ENCODE measurements at places on chromosomes 5 and 9. TPM values are rescaled to one million over a fixed set of nuclear protein-coding genes. Genes with fewer than 3 reads are reported as not detected.

- DNase-seq: no peak
Observed at GRCh38 chr9:10744669-10745068, 131.9 kb upstream of the PTPRD start.

- DNase-seq: no peak
Observed at GRCh38 chr9:130693101-130693425, 517 bp upstream of the EXOSC2 start.

- DNase-seq: no peak
Observed at GRCh38 chr5:52668544-52669185, 119.1 kb upstream of the ITGA1 start.

- no peak for DNase-seq
Observed at GRCh38 chr5:135138116-135138850, 104.3 kb upstream of the PITX1 start.

Gene FOXI1
- 0.44 TPM for total RNA-seq

DNA sequence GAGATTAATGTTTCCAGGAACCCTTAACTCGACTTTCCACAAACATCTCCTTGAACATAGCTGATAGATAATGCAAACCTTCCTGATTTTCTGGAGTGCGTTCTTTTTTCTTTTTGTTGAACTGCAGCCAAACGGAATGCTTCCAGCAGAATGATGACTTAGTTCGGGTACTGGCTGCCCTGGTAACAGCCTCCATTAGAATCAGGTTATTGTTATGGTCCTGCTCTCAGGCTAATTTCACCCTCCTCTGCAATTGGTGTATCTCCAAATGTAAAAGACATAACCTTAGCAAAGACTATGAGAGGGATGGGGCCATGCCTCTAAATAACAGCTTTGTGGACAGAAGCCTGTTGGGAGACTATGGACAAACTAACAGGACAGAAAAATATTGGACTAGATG, 116.5 kb downstream of the PDE4D start:
- no peak for DNase-seq

Gene CTXN3
- total RNA-seq: not detected

DNA sequence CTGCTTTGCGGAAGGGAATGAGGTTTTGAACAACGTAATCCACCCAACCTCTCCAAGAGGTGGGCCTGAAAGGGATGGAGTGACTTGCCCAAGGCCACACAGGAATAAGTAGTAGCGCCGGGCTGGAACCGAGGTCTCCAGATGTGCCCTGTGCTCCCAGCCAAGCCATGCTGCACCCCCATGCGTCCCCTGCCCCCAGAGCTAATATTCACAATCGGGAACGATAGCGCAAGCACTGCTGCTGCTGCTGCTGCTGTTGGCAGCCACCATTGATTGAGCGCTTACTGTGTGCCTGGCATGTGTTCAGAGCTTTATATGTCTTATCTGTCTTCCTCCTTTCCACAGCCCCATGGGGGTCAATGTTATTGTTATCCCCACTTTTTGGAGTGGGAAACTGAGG, 43.9 kb downstream of the AMBP start:
- no peak for DNase-seq

DNA sequence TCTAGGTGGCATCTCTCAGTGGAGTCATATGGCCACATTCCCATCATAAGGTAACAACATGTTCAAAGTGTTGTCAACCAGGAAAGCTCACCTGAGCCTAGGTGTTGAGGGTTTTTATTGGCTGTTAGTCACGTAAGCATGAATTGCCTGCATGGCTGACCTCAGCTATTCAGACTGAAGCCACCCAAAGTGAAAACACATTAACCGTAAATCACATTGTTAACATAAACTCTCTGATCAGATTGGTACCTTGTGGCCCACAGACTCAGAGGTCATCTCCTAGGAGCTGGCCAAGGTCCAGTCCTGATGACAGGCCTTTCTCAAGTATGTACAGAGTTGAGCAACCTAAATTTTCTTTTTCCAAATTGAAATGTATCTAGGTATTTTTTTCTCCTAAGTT, 26.7 kb downstream of the SRFBP1 start:
- no peak for DNase-seq

- no peak for DNase-seq
Observed at GRCh38 chr5:98458726-98459125, 314.7 kb upstream of the RGMB start.

Gene CD14
- 2.5 TPM for total RNA-seq

Gene LCN6
- total RNA-seq: not detected

GRCh38 chr9:110912419-110913291, 125.6 kb downstream of the LPAR1 start:
- no peak for DNase-seq

Gene KIF20A
- 55.4 TPM for total RNA-seq

DNA sequence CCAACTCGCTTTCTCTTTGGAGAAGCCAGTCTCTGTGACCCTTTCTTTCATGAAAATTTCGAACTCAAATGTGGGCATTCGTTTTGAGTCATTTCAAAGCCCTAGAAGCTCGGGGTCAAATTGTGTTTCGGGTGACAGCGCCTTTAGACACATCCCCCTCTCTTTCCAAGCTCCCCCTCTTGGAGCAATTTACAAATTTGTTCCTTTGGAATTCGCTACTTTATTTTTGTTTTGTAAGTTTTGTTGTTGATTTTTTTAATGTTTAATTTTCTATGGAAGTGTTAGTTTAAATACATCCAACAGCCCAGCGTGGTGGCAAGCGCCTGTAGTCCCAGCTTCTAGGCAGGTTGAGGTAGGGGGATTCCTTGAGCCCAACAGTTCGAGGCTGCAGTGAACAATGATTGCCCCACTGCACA, 4.6 kb upstream of the BARX1 start:
- DNase-seq: no peak

DNA sequence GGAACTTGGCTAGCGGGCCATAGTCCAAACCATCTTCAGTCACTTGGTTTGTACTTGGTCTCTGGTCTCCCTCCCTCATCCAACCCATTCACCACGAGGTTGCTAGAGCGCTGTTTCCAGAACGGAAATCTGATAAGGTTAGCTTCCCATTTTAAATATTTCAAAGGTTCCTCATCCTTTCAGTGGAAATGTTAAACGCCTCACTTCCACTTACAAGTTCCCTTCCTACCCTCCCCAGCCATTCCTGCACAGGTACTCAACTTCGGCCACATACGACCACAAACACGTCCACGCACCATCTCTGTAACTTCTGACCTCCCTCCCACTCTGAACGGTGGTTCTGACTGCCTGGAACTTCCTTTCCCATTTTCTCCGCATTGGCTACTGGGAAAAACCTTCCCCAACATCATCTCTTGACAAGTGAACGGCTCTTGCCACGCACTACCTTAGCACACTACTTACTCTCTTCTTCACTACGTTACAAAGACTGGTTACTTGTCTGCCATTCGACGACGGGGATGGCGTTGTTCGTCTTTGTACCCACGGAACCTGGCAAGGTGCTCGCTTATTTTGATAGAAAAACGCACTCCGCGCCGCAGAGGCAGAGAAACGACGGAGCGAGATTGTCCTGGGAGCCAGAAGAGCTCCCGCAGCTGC, 629 bp downstream of the CCNH start:
- no peak for DNase-seq

GRCh38 chr5:40277161-40277906, 402.4 kb upstream of the PTGER4 start:
- no peak for DNase-seq

DNA sequence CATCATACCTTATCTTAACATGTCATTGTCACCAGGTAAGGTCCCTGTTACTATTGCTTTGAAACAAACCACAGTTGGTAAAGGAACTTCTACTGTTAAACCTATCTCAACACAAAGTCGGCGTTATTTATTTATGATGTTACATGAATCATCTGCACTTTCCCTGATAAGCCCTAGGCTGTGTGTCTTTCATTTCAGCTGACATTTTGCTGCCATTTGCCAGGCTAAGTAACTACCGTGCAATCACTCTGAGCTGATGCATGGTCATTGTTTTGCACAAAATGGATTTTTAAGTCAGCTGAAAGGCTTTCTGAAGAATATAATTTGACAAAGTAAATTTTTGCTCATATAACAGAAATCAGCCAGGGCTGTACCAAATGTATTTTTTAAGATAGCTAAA, 546.5 kb downstream of the ZNF608 start:
- no peak for DNase-seq

GRCh38 chr5:168877132-168877892, 298.1 kb upstream of the PANK3 start:
- no peak for DNase-seq

- DNase-seq: no peak
Observed at GRCh38 chr9:96020792-96021550, 145.5 kb downstream of the ERCC6L2 start.

DNA sequence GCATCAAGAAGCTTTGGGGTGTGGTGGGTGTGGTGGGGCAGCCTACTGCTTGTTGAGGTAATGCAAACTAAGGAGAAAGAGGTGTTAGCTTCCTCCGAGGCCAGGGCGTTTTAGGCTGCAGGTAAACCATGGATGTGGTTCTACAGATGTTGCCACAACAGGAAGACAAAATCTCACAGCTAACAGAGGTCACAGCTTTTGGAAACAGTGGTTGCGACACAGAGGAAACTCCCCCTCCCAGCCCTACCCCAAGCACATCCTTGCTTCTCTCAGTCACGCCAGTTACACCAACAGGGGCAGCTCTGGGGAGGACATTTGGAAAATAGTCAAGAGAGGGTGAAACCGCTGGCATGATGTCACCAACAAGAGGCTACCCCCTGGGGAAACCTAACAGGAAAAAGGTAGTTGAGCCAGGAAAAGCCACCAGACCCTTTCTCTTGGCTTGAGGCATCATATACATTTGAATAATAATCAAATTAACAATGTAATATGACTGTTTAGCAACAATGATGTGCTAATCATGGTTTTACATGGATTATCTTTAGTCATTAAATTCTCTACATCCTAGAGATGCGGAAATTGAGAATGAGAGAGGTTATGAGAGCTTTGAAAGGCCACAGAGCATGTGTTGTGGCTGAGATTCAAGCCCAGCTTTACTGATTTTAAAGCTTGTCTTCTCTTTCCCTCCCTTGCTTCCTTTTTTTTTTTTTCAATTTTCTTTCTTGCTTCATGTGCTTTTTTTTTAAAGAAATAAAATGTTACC, 82.2 kb upstream of the IL12B start:
- no peak for DNase-seq

- DNase-seq: no peak
Observed at GRCh38 chr5:43203373-43203772, 11.3 kb downstream of the NIM1K start.

DNA sequence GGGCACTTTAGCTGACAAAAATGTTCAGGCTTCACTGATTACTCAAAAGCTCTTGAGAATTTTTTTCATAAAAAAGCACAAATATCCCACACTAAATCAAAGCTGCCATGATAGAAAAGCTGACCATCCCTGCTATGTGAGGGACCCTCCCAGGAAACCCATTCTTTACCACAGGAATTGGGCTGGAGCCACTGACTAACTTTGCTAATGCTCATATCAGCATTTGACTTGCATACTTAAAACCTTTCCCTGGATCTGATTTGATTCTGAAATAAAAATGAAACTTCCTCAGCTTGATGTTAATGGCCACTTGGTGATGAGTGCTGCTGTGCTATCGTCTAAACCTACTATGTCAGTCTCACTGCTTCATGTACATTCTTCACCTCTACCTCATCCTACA, 243.6 kb downstream of the PRELID2 start:
- DNase-seq: no peak

Gene OLFML2A
- 44.5 TPM for total RNA-seq

Gene CTNNAL1
- 79.8 TPM for total RNA-seq

Gene TYRP1
- 0.23 TPM for total RNA-seq

Gene TPM2
- total RNA-seq: 544 TPM

DNA sequence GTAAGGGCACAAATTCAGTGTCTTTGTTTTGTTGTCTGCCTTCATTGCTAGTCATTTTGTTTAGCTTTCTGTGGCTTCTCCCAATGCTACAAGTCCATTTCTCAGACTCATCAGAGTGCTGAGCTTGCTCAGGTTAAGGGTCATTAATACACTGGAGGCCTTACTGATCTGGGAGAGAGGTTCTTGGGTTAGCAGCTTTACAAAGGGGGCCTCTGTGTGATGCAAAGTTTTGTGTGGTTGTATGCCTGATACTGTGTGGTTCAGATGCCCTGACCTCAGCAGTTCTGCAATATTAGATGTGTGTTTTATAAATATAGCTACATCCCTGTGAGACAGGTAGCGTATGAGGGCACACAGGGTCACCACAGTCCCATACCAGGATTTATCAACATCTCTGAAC, 34.8 kb upstream of the SMARCA2 start:
- DNase-seq: no peak

DNA sequence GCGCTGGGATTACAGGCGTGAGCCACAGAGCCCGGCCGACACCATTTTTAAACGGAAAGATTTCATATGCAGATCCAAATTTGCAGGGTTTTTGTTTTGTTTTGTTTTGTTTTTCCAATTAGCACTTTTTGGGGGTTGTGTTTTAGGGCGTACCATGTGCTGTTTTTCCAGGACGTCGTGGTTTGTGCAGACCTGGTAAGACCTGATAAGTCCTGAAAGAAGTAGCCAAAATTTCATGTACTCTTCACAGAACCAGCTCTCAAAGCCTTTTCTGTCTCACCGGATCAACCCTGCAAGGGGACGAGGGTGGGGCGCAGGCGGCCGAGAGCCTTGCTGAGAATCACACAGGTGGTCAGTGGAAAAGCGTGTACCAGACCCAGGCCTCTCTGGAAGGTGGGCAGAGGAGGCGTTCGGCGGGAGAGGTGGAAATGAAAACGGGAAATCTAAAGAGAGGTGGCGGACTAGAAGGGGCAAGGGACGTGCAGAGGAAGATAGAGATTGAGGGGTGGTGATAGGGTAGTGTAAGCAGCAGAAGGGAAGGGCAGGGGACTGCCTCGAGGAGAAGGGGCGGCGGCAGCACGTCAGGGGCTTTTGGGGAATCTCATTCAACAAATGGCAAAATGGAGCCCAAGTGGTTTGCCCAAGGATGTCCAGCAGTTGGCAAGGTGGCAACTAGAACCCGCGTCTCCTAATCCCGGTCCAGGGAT, 1.1 kb upstream of the FAF2 start:
- no peak for DNase-seq

Gene GABRG2
- total RNA-seq: not detected

- DNase-seq: no peak
Observed at GRCh38 chr5:125455041-125455440, 708.6 kb upstream of the ZNF608 start.

Gene AK8
- 0.39 TPM for total RNA-seq

- DNase-seq: no peak
Observed at GRCh38 chr9:112629671-112630485, 88.0 kb downstream of the INIP start.
